Fibroblast of skin of back (primary cell): ENCODE measurements at places on chromosomes 13 and 19.

DNA sequence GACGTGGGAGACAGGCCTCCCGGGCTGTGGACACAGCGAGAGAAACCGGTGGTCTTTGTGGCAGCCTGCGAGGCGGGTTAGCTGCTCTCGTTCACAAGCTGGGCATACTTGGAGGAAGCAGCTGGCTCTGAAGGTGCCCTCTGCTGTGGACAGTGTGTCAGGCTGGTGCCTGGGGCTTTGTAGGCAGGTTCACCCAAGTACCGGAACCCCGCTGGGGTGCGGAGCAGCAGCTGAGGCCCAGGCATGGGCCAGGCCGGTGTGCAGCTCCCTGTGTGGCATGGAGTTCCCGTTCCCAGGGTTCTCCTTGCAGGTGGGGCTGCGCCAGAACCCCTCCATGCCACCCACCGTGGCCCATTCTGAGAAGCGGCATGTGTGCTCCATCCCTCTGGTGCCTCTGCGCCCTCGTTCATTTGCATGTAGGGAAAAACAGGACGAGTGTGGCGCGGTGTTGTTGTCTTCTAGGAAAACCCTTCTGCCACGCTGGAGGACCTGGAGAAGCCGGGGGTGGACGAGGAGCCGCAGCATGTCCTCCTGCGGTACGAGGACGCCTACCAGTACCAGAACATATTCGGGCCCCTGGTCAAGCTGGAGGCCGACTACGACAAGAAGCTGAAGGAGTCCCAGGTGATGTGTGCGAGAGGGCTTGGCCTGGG, 20.0 kb downstream of the UPF1 start:
- no peak for DNase-seq

DNA sequence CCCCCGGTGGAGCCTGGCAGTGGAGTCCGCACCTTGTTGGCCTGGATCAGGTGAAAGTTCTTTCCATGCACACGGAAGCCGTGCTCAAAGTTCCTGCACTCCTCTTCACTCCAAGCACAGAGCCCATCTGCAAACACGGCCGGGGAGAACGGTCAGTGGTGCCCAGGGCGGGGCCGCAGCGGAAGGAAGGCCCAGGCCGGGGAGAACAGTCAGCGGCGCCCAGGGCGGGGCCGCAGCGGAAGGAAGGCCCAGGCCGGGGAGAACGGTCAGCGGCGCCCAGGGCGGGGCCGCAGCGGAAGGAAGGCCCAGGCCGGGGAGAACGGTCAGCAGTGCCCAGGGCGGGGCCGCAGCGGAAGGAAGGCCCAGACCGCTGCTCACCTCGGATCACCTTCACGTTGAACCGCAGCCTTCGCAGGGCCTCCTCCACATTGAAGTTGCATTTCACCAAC, 20.6 kb upstream of the PLPP2 start:
- no peak for DNase-seq

GRCh38 chr13:108940121-108940520, 310.7 kb downstream of the MYO16 start:
- no peak for DNase-seq

- peak; percentile 28 for DNase-seq
These were observed 100.5 kb downstream of the FLT1 start for GRCh38 chr13:28394422-28394821.

DNA sequence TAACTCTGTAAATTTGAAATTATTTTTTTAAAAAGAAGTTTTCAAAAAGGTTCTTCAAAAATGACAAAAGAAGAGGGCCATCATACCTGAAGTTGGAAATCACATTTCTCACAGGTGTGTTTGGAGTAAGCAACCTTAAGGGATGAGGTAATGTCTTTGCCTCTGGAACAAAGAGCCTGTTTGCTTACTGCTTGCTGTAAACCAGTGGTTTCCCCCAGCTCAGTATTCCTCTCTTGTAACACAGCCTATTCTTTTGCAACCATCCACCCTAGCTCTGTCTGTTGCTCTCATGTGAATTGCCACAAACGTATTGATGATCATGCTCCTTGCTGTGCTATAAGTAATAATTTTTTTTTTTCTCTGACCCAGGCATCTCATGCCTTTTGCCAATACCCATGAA, 38.1 kb downstream of the UCHL3 start:
- DNase-seq: no peak

- DNase-seq: peak; percentile 100
These were observed 105.2 kb downstream of the COL4A2 start for GRCh38 chr13:110412132-110412914.

- DNase-seq: peak; percentile 68
These were observed at the start of gene HSPB6 for GRCh38 chr19:35756377-35757230. HSPB6 (minus strand) TSS chr19:35757029; CDS start chr19:35757008, 21 bp downstream.

DNA sequence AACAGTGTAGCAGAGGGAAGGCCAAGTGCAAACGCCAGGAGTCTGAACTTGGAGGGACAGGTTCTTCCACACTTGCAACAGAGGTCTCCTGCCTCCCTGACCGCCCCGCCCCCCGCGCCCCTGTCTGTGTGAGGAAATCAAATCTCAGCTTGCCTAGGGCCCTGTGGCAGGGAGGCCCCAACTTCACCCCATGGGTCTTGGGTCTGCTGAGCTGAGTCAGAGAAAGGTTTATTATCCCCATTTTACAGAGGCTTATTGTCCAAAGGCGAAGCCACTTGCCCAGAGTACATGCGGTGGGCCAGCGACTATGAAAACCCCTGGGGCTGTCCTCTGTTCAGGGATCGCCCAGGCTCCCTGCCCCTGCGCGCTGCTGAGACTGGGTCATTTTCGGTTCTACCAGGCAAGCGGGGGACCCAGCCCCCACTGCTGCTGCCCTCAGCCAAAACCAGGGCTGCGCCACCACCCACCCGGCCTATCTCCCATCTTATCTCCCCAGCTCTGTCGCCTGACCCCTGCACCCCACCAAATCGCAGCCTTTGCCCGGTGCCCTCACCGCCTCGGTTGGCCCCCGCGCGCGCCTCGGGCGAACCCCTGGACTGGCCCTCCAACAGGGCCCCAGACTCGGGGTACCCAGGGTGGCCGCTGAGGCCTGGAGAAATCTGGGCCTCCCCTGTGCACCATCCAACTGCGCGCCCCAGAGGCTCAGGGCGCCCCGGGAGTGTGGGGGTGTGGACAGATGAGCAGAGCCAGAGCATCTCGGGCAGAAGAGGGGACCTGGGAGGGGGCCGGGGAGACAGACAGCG, 850 bp upstream of the CERS4 start:
- no peak for DNase-seq

GRCh38 chr13:19993024-19993423, 34.5 kb downstream of the ZMYM2 start:
- no peak for DNase-seq

DNA sequence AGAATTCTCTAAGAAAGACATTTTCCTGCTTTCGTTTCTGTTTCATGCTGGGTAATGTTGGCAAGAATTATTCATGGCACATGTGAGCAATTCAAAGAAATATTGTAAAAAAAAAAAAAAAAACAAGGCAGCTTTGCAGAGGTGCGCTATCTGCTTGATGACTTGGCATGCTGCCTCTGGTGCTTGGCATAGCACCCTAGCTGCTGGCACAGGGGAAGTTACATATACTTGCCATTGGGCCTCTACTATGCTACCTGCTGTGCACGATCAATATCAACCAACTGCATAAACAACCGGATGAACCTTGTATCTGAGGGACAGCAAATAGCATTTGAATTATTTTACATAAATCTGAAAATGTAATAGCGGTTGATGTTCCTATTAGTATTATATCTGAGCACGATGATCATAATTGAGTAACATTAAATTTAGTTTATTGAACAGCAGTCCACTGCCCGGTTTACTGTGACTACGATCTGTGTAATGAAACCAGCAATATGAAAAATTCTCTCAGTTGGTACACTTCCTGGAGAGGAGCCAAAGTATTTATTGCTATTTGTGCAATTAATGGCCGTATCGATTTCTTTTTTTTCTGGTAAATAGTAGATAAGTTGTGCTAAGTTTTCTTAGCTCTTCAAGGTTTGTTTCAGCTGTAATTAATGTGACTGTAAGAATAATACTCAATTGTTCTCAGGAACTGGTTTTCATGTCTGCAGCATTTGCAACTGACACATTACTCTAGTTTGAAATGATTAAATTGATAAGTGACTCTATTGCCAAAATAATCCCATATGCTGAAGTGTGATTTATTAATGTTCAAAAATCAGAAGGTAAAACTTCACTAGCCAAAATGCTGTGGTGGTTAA, 717.3 kb downstream of the DACH1 start:
- no peak for DNase-seq

DNA sequence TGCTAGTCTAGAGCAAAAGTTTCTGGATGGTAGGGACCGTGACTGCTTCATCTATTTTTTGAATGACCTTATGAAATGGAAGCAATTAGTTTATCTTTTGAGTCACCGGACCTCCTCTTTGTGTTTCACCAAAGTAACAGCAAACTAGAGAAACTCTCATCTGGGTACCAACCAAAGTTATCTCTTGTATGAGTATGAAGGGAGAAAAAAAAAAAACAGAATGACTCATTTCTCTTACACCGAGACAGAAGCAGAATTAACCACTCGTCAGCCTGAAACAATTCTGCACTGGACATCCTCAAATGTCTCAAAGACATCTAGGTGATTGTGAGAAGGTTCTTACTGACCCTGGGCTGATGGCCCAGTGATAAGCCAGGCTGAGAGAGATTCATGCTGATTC, 18.3 kb downstream of the ZNF100 start:
- DNase-seq: peak; percentile 9

DNA sequence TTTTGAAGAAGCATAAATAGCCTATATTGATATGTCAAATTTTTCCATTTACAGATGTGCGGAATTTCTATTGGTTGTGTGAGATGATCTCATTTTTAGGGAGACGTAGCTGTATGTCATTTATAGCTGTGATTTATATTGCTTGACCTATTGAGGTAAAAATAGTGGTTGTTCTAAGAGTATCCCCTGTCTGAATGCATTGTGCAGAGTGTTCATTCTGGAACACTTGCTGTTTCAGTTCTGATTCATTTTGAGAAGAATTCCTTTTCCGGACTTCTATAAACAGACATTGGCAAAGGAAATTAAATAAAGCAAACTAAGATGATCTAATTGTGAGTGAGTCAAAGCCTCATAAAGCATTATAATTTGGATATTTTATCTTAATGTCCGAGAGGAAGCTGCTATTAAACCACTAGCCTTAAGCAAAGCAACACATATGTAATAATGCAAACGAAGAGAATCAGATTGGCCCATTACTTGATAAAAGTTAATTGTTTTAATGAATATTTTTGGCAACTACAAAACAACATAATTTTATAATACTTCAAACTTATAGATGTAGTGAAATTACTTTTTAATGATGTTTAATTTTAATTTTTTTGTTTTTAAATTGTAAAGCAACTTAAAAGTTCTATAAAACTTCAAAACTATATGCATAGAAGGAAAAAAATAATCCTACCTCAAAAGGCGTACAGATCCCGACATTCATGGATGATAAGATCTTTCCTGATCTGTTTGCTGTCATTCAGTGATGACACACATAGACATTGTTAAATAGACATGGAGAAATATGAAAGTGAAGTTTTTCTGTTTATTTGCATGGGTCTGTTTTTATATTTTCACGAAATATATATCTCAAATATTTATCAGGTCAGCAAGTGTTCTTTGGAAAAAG, 942.6 kb upstream of the SLC10A2 start:
- peak; percentile 33 for DNase-seq

- no peak for DNase-seq
These were observed 1082.6 kb downstream of the EFNB2 start for GRCh38 chr13:105452895-105453294.

GRCh38 chr13:93244141-93244917, 17.7 kb downstream of the GPC6 start:
- peak; percentile 55 for DNase-seq

- peak; percentile 99 for DNase-seq
These were observed 1.5 kb downstream of the CLEC11A start for GRCh38 chr19:50724522-50725217.

GRCh38 chr19:34366738-34367623, 2.0 kb downstream of the GPI start:
- peak; percentile 43 for DNase-seq

GRCh38 chr13:112447306-112447705, 71.2 kb downstream of the SPACA7 start:
- no peak for DNase-seq

DNA sequence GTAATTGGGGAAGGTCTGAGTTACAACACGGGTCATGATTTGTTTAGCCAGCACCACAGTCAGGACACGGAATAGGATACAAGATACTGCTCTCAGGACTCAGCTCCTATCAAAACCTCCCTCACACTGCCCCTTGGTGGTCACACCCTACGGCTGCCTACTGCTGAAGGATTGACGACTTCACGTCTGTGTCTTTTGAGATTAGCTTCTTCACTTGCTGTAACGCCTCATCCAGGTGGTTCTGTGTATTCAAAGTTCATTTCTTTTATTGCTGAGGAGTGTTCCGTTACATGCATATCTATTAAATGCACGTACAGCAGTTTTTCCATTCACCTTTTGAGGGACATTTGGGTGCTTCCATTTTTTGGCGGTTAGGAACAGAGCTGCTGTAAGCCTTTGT, 46.3 kb downstream of the URI1 start:
- DNase-seq: no peak

DNA sequence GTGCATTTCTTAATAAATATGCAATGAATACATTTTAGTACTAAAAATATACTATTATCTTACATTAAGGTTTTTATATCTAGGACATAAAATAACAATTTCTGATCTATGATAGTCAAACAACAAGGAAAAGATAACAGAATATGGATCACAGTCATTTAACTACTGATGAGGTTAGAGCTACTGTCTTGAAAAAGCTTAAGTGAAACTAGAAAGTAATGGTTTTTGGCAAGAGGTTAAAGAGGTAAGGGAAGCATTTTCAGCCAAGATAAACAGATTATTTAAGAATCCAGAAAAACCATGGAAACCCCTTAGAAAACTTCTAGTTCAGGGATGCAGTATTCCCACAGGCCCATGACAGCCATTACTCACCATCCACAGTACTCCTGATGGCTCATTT, 787.4 kb downstream of the DACH1 start:
- DNase-seq: no peak

DNA sequence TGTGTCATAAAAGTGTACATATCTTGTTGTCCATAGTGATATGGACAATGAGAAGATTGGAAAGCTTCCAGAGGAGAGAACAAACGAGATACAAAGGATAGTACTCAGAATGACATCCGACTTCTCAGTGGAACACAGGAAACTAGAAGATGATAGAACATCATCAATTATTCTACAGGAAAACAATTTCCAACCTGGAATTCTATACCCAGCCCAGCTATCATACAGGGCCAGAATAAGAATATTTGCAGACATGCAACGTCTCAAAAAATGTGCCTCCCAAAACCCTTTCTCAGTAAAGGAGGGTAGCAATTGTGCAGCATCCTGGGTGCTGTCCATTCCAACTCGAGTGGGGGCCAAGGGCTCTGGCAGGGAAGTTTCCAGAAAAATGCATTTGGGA, 24.0 kb downstream of the F2RL3 start:
- DNase-seq: no peak
